ENCODE measurements at places on chromosomes 7 and 10.

DNA sequence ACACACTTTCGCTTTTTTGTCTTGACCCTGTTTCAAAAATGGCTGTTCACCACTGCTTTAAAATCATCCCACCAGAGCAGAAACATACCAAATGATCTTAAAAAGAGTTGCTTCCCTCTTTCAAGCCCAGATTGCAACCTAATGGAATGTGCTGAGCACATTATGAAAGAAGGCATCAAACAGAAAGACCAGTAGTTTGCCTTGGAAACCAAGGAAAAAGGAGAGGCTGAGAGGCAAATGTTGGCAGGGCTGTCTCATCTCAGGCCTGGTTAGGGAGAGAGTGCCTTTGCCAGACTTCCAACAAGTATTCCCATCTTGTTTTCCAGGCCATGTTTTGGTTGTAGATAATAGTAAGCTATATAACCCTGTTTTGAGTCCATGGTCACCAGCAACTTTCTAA, 64.3 kb downstream of the ABCB4 start:
- DNase-seq: no peak

DNA sequence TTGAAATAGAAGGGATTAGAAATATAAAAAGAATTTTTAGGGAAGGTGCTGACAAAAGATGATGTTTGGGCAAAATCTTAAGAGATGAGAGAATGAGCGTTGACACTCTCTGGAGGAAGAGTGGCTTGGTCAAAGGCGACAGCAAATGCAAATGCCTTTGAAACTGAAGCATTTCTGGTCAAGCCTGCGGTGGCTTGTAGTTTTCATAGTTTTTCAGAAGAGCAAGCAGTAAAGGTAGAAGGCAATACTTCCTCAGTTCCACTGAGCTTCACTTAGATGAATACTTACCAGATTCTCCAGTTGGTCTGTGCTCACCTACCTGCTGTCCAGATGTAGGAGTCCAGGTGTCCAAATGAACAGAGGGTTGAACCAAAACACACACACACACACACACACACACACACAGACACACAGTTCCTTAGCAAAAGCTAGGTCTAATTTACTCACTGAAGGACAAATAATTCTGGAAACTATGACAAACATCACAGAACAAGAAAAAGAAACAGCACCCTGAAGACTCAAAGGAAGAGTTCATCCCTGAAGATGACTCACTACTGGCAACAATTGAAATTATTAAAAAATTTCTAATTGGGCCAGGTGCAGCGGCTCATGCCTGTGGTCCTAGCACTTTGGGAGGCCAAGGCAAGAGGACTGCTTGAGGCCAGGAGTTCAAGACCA, 12.1 kb upstream of the STK17A start:
- DNase-seq: peak; percentile 45

GRCh38 chr10:51846856-51847506, 147.6 kb upstream of the CSTF2T start:
- no peak for DNase-seq

DNA sequence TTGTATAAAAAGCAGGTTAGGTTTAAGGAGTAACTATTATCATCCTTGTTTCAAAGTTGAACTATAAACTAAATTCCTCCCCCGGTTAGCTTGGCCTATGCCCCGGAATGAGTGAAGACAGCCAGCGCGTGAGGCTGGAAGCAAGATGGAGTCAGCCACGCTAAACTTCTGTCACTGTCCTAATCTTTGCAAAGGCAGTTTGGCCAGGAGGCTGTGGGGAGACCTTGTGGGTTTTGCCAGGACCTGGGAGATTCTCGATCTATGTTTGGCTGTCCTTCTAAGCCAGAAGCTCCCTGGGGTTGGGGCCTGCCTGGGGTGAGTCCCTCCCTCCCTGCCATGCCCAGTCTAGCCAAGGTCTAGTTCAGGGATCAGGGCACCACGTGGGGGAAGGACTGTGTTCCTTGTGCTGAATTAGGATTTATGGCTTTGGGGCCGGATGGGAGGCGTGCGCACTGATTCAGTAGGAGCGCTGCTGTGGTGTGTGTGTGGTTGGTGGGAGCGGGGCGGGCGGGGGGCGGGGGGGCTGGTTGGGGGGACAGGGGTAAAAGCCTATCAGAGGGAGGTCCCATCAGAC, 871 bp upstream of the GTF2IRD1 start:
- DNase-seq: peak; percentile 78

GRCh38 chr7:50391386-50391785, 58.8 kb downstream of the FIGNL1 start:
- no peak for DNase-seq

GRCh38 chr7:79876848-79877252, 257.8 kb upstream of the GNAI1 start:
- DNase-seq: no peak

- peak; percentile 9 for DNase-seq
These were observed 132.9 kb downstream of the BAMBI start for GRCh38 chr10:28810057-28810870.

DNA sequence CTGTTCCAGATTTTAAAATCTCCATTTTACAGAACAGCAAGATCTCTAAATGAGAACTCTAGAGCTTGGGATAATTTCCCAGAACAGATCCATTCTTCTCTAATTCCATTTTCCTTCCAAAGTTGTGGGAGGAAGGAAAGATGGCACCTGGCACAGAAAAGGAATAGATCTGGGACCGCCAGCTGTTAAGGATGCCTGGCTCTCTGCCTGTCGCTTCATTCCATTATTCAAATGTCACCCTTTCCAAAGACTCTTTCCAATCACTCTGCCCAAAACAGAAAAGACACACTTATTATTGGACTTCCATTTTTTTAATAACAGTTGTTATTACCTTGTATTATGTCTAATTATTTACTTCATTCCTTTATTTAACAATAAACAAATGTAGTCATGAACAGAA, 751 bp upstream of the OR9A2 start:
- DNase-seq: no peak

- DNase-seq: peak; percentile 77
These were observed 49.1 kb upstream of the ELN start for GRCh38 chr7:73978661-73979563.

GRCh38 chr7:134712196-134712595, 65.5 kb downstream of the BPGM start:
- DNase-seq: peak; percentile 49

DNA sequence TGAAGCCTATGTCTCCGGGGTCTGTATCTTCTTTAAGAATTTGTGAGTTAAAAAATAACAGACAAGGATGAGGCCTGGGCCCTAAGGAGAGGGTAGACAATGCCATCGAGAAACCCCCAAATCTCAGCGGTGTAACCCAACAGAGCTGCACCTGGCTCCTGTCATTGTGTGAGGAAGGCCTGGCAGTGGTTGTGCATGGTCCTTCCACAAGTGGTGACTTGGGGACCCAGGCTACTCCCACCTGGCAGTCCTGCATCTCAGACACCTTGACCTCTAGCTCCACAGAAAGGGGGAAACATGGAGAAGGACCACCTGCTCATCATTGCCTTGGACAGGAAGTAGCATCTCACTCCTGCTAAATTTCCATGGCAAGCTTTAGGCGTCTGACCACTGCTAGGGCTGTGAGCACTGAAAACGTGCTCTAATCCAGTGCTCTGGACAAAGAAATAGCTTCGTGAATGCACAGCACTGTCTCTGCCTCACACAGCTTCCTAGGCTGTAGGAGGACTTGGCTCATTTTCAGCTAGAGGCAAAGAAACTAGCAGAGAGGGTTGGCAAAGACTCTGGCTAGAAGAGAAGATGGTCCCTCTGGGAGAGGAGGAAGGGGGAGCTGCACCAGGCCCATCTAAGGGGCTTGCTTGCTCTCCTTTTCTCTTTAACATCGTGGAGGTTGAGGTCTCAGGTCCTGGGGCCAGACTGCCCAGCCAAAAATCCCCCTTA, 273.9 kb upstream of the ZMIZ1 start:
- DNase-seq: no peak

DNA sequence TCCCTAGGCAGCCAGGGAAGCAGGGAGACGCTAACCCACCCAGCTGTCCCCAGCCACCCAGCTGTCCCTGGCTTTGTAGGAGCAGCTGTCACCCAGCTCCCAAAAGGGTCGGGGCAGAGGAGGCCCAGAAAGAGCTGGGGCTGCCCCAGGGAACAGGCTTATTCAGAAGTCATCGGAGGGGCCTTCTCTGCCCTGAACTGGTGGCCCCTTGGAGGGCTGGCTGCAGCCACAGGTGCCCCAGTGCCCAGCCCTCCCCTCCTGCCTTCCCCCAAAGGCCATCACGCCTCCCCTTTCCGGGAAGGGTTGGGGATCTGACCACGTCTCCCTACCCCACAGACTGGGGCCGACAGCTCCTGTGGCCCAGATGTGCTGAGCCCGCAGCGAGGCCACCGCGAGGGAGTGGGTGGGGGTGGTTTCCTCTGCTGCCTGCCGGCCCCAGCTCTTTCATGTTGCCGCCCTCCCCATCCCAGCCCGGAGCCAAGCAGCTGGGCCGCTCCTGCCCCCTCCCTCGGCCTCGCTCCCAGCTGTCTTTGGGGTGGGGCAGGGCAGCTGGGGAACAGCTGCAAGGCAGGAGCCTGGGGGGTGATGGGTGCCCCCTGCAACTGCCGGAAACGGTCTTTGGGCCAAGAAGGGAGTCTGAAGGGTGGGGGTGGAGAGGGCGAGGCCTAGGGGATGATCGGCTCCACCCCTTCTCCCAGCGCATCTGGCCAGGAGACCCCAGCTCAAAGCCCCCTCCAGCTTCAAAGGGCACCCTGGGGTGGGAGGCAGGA, 16.8 kb downstream of the TRIM8 start:
- DNase-seq: peak; percentile 28

- no peak for DNase-seq
These were observed 41.7 kb upstream of the TOMM7 start for GRCh38 chr7:22864301-22864700.

GRCh38 chr7:73830681-73831583, at the start of gene CLDN4:
Gene CLDN4 (plus strand): TSS chr7:73830996. CDS start chr7:73831202, 206 bp downstream.
- peak; percentile 99 for DNase-seq

GRCh38 chr10:93680412-93681047, 21.9 kb downstream of the FRA10AC1 start:
- peak; percentile 49 for DNase-seq

- DNase-seq: peak; percentile 67
These were observed 35.4 kb downstream of the C7orf25 start for GRCh38 chr7:42876182-42877068.

DNA sequence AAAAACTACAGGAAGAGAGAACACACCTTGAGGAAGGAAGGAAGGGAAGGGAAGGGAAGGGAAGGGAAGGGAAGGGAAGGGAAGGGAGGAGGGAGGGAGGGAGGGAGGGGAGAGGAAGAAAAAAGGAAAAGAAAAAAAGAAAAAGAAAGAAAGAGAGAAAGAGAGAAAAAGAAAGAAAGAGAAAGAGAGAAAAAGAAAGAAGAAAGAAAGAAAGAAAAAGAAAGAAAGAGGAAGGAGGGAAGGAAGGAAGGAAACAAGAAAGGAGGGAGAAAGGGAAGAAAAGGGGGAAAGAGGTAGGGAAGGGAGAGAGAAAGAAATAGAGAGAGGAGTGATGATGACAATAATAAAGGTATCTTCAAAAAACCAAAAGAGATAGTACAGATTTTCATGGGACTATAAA, 12.3 kb upstream of the PLXNA4 start:
- DNase-seq: no peak

DNA sequence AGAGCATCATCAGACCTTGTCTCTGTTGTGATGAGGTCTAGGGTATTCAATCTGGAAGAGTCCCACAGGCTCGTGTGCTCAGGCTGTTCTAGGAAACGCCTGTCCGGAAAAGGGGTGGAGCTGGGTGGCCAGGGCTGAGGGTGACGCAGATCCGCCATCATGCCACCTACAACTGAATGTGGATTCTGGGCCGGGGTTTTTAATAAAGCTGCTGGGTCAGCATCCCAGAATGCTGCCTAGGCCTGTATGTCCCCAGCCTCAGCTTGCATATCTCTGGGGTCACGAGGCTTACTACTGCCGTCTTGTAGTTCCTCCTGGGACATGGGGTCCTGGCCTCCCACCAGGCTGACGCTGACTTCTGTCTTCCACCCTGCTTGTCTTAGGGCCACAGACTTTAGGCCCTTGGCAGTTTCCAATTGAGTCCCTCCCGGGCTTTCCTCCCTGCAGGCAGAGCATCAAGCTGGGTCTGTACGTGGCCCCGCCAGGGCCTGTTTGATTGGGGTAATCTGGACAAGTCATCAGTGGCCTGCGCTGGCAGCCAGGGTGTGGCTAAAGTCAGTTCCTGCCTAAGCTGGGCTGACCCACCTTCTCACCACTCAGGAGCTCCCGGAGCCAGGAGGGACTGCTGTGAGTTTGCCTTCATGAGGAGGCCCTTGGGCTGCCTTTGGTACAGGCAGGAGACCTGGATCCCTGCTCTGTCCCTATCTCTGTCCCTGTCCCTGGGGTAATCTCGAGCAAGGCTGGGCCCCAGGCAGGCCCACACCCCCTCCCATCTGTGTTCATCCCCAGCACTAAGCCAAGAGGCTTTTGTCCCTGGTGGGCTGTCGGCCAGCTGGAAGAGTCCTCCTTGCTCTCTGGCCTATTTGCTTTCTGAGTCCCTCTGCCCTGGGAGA, 79.9 kb downstream of the ZMIZ1 start:
- peak; percentile 47 for DNase-seq

DNA sequence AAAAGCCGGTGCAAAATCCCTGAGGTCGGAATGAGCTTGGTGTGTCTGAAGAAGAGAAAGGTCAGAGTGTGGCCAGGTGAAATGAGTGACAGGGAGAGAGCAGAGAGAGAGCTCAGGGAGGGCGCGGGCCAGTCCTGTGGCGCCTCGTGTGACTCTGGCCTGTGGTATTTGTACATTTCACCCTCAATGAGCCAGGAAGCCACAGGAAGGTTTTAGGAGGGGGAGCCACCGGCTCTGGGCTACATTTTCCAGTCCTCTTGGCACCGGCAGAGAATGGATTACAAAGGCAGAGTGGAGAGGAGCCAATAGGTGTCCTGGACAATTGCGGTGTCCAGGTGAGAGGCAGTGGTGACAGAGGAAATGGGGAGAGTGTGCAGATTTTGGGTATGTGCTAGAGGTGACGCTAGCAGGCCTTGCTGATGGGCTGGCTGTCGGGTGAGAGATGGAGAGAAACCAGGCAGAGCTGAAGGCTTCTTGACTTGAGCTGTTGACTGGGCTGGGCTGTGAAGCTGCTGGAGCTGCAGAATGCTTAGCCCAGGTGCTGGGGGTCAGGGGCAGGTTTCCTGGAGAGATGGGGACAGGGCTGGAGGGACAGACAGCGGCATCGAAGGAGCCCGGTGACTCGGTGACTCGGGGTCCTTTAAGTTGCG, 38.1 kb downstream of the COL13A1 start:
- DNase-seq: peak; percentile 90

DNA sequence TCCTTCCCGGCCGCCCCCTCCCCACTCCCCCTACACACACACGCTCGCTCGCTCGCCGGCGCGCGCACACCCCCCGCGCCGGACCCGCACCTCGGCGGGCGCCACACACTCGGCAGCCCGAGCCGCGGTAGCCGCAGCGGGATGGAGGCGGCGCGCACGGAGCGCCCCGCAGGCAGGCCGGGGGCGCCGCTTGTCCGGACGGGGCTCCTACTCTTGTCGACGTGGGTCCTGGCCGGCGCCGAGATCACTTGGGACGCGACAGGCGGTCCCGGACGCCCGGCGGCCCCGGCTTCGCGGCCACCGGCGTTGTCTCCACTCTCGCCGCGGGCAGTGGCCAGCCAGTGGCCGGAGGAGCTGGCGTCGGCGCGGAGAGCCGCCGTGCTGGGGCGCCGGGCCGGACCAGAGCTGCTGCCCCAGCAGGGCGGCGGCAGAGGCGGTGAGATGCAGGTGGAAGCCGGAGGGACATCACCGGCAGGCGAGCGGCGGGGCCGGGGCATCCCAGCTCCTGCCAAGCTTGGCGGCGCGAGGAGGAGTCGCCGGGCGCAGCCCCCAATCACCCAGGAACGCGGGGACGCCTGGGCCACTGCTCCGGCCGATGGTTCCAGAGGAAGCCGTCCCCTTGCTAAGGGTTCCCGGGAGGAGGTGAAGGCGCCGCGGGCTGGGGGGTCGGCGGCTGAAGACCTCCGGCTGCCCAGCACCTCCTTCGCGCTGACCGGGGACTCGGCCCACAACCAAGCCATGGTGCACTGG, at the start of gene SORCS3:
TSS of gene SORCS3 (plus strand) at position 104 of the 750 bp plus-strand sequence.
- peak; percentile 50 for DNase-seq
